ENCODE measurements at places on chromosomes 13 and 19. TPM values are rescaled to one million over a fixed set of nuclear protein-coding genes. Genes with fewer than 3 reads are reported as not detected.

GRCh38 chr13:80454245-80454644 lies 113.3 kb upstream of the SPRY2 start:
- no peaks in the 10 kb centered on the region for H3K36me3 ChIP-seq
- H3K4me3 ChIP-seq, result no peak overlapping the region
- H3K4me1 ChIP-seq, result peaks cover 10% of the 10 kb centered on the region
- DNase-seq, result no peak
- no peak overlapping the region for H3K27ac ChIP-seq

GRCh38 chr19:38838208-38838985 lies 6.8 kb upstream of the ECH1 start:
- DNase-seq, result no peak
- no peaks in the 10 kb centered on the region for H3K27me3 ChIP-seq
- peaks cover 3% of the 10 kb centered on the region for H3K4me1 ChIP-seq
- H3K27ac ChIP-seq, result no peak overlapping the region

Gene SPRY2
- total RNA-seq, result 49.2 TPM

DNA sequence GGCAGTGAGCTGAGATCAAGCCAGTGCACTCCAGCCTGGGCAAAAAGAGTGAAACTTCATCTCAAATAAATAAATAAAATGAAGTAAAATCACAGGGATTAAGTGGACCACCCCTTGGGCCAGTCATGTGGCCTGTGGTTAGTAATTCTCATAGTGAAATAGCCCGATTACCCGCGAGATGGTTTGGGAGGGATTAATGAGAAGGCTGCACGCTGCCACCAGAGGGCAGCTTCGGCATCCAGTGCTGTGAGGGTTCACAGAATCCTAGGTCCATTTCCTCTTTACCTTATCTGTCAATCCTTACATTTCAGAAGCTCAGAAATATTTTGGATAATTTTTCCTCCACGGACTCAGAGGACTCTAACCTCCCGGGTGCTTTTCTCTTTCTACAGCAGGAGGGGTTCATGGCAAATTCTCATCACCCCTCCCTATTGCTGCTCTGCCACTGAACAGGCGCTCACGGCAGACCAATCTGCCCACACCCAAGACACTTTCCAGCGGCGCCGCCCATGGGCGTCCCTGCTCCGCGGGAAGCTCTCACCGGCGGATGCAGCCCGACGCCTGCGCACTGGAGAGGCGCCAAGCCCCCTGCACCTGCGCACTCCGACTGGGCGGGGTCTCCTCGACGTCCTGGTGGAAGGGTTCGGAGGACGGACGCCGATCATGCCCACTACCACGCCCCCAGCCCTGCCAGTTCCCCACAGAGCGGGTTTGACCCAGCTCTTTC lies 11.0 kb downstream of the ZNF835 start:
- H3K4me3 ChIP-seq, result peak overlapping the region; percentile 49
- peaks cover 10% of the 10 kb centered on the region for H3K36me3 ChIP-seq
- no peaks in the 10 kb centered on the region for H3K27me3 ChIP-seq
- no peak for DNase-seq

GRCh38 chr13:27789153-27789494 lies 3.2 kb upstream of the GSX1 start:
- no peaks in the 10 kb centered on the region for H3K36me3 ChIP-seq
- peaks cover 26% of the 10 kb centered on the region for H3K4me1 ChIP-seq
- no peak overlapping the region for H3K27ac ChIP-seq
- DNase-seq, result no peak
- peaks cover 15% of the 10 kb centered on the region for H3K27me3 ChIP-seq

Gene ZNF813
- 0.81 TPM for total RNA-seq

DNA sequence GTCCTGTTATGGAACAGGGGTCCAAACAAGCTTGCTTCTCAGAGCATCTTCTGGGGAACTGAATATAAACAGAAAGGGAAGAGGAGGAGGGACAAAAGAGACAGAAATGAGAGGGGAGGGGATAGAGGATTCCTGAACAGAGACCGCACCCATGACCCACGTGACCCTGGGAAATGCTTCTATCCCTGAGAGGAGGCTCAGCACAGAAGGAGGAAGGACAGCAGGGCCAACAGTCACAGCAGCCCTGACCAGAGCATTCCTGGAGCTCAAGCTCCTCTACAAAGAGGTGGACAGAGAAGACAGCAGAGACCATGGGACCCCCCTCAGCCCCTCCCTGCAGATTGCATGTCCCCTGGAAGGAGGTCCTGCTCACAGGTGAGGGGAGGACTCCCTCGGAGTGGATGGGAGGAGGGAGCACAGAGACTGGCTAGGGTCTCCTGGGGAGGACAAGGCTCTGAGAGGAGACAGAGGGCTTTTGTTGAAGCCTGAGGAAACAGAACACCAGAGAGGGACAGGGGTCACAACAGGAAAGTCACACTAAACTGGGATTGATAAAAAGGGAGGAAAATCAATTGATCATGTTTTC lies at the start of gene CEACAM6:
CEACAM6 (plus strand) TSS at position 203 of the 586 bp plus-strand sequence; CDS start at position 312, 109 bp downstream.
- H3K27ac ChIP-seq, result no peak within 1 kb of the TSS
- no peak within 1 kb of the TSS for H3K4me3 ChIP-seq
- no peak for DNase-seq

DNA sequence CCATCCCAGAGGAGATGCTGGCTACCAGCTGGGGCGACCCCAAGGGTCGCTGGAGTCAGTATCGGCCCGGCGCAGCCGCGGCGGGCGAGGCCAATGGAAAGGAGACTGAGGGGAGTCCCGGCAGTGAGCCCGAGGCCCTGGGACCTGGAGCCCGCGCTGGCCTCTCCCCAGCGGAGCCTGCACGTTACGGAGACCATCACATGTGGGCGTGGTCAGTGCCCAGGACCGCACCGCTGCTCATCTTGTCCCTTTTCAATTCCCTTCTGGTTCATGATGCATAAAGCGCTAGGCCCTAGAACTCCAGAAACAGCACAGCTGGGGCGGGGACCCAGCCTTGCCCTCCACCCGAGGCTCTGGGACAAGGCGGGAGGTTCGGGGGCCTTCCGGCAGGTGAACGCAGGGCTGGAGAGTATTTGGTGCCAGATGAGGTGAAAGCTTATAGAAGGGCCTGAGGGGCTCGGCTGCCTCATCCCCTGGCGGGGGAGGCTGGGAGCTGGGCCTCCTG lies 8.0 kb downstream of the C19orf25 start:
- H3K27ac ChIP-seq, result no peak overlapping the region
- peaks cover 3% of the 10 kb centered on the region for H3K36me3 ChIP-seq
- peaks cover 35% of the 10 kb centered on the region for H3K27me3 ChIP-seq
- no peak for DNase-seq
- H3K4me1 ChIP-seq, result peaks cover 49% of the 10 kb centered on the region
- peak overlapping the region; percentile 70 for H3K4me3 ChIP-seq

Gene EDNRB
- total RNA-seq, result 14.2 TPM

DNA sequence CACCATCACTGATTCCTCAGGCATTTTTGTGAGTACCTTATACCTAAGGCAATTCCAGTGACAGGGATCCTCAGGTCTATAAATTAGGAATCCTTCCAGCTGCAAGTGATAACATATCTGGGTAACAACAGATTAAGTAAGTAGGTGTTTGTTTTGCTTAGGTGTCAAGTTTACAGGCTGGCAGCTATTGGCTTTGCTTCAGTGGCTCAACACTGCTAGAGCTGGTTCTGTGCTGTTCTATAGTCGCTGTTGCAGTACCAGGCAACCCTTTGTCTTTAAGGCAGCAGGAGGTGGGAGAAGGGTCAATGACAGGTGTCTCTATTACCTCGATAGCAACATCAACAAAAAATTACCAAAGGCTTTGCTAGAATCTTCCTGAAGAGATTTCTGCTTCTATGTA lies 27.0 kb downstream of the SLC10A2 start:
- H3K4me1 ChIP-seq, result no peaks in the 10 kb centered on the region
- H3K4me3 ChIP-seq, result no peak overlapping the region
- no peaks in the 10 kb centered on the region for H3K36me3 ChIP-seq
- no peak overlapping the region for H3K27ac ChIP-seq
- no peak for DNase-seq
- H3K27me3 ChIP-seq, result no peaks in the 10 kb centered on the region

DNA sequence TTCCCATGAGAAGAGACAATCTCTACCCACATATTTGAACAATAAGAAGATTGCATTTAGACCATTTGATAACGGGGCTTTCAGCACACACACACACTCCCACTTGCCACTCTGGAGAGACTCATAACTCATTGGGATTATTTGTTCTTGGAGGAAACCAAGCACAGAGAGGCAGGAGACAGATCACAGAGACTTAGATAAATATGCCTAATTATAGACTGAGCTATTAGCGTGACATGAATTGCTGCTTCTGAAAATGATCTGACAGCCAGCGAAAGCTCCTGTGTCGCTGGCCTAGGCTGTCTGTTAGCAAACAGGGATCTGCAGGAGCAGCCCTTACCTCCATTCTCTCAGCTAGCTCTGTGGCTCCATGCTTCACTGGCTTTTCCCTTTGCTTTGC lies 111.4 kb downstream of the CCNA1 start:
- no peaks in the 10 kb centered on the region for H3K36me3 ChIP-seq
- no peaks in the 10 kb centered on the region for H3K27me3 ChIP-seq
- H3K4me1 ChIP-seq, result no peaks in the 10 kb centered on the region
- DNase-seq, result no peak
- H3K4me3 ChIP-seq, result no peak overlapping the region

- H3K27me3 ChIP-seq, result no peaks in the 10 kb centered on the region
- DNase-seq, result no peak
- no peak overlapping the region for H3K27ac ChIP-seq
- no peaks in the 10 kb centered on the region for H3K36me3 ChIP-seq
These were observed 1872.9 kb upstream of the PCDH20 start for GRCh38 chr13:63288576-63288975.
